ENCODE measurements at places on chromosomes 7 and 10. TPM values are rescaled to one million over a fixed set of nuclear protein-coding genes. Genes with fewer than 3 reads are reported as not detected.

GRCh38 chr7:43664681-43665080, 64.6 kb downstream of the COA1 start:
- no peak for DNase-seq

GRCh38 chr7:81810476-81811155, 40.8 kb upstream of the HGF start:
- no peak for DNase-seq

DNA sequence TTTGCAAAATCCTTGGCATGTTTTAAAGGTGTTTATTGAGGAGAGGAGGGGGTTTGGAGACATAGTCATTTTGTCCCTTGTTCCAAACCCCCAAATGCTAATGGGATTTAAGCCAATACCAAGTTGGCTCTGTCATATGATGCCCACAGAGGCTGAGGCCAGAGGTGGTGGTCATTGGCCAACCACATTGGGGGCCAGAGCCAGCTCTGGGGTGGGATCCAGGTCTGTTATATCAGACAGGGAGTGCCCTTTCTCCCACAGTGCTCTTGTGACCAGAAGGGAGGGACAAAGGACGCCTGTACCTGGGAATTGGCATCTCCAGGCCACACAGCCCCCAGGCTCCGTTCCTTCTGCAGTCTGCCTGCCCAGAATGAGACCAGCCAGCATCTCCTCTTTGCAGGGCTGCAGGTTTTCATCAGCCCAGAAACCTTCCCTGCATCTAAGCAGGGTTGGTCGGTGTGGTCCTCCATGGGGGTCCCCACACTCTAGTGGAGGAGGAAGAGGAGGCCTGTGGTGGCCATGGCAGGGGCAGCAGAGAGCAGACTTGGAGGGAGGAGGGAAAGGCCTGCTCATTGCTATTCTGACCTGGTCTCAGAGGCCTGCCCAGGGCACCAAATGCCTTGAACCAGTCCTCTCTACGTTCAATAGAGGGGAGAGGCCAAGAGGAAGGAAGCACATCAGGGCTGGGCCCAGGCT, 17.9 kb downstream of the ADCYAP1R1 start:
- no peak for DNase-seq

- no peak for DNase-seq
Measured at GRCh38 chr7:99772565-99772964, 11.4 kb downstream of the CYP3A4 start.

GRCh38 chr10:110404825-110405224, 92.9 kb upstream of the DUSP5 start:
- peak; percentile 84 for DNase-seq

DNA sequence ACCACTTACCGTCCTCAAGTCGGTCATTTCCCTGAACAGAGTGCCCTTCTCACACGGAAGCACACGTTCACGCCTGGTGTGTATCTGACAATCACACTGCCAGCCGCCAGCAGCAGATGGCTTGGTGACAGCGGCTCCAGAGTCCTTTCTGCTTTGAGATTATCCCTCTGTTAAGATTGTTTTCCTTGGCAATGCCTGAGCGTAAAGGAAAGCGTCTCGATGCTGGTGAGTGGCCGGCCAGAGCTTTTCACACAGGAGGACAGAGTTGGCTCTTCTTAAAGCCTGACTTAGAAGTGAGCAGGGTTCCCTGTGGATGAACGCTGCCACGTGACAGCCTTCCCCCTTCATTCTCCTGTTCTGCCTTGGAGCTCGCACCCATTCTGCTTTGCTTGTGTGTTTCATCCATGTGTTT, 22.1 kb upstream of the PRKAR1B start:
- DNase-seq = peak; percentile 63

DNA sequence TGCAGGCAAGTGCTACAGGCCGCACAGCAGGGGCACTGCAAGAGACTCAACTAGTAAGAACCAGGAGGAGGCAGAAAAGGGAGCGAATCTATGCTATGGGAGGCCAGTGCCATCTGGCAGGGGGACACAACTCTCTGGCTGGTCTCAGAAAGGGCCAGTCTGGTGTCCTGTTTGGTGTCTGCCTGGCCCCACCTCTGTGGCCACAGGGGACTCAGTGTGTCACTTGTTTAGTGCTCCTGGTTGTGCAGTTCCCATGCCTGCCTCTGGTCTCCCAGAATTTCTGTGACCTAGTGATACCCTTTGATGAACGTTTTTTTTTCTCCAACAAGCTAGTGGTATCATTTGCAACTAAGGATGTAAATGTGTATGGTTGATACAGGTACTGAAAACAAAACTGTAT, 59.2 kb upstream of the JCAD start:
- DNase-seq = no peak

Gene TMEM176B
- total RNA-seq = 4.3 TPM

All from cerebellum (tissue), 4 donors.